ENCODE measurements at places on chromosomes 1 and 21.
A peak's percentile ranks its signal among the peaks of the same experiment; 100 is the strongest.

- DNase-seq = no peak
These were observed 565.1 kb downstream of the NPHP4 start for GRCh38 chr1:5427026-5427613.

DNA sequence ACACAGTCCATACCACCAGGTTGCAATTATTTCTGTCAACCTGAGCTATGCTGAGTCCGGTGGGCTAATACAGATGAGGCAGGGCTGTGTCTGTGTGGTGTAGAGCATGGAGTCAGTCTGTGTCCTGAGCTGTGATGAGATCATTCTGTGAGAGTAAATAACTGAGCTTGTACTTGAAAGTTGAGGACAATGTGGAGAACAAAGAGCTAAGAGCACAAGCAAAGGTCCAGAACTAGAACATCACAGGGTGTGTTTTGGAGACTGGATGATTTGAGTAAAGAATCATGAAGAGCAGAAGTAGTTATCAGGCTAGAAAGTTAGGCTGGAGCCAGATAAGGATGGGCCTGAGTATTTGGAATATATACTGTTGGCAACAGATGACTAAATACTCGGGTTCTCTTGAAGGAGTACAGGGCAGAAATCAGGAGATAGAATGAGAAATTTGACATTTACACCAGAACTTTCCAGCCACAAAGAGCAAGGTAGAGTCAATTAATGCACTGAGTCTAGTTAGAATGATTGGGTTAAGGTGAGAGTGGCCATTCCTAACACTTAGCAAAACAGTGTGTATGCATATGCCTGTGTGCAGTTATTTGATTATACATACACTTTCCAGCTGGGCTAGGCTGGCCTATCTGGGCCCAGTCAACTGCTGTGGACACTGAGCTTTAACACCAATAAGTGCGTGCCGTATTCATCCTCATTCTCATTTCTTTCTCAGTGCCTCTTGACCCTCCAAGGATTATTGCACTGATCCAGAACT lies 48.8 kb downstream of the LEPR start:
- no peak for DNase-seq

- DNase-seq = peak; percentile 42
These were observed 3.0 kb downstream of the GPN2 start for GRCh38 chr1:26887125-26887524.

- no peak for DNase-seq
These were observed 130.4 kb downstream of the LHX4 start for GRCh38 chr1:180360333-180361075.

DNA sequence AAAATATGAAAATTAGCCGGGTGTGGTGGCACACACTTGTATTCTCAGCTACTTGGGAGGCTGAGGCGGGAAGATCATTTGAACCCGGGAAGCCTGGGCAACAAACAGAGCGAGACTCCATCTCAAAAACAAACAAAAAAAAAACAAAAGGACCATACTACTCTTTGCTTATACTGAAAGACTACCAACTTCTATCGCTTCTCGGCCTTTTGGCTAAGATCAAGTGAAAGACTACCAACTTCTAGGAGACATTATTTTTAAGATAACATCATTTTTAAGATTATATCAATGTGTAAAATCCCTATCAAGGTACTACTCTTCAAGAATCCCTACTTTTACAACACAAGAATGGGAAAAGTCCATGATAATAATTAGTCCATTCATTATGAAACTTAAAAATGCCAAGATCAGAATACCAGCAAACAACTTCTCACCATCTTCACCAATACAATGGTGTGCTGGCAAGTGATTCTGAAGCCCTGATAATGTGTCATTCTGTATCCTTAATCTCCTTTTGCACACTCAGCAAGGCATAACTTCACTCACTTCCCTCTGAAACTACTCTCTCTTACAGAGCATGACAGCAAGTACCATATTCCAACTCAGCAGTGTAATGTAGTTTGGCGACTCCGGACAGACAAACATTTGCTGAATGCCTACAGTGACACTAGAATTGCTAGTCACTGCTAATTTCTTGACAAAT lies 1.7 kb downstream of the PTP4A2 start:
- no peak for DNase-seq

GRCh38 chr1:62436466-62437272 lies at the start of gene USP1:
Gene USP1 (plus strand): TSS chr1:62437049. CDS start chr1:62439868, 2,819 bp downstream.
- peak; percentile 96 for DNase-seq

- no peak for DNase-seq
These were observed 58.3 kb upstream of the ANGPTL3 start for GRCh38 chr1:62539028-62539447.
